ENCODE measurements at places on chromosomes 7 and 10.

DNA sequence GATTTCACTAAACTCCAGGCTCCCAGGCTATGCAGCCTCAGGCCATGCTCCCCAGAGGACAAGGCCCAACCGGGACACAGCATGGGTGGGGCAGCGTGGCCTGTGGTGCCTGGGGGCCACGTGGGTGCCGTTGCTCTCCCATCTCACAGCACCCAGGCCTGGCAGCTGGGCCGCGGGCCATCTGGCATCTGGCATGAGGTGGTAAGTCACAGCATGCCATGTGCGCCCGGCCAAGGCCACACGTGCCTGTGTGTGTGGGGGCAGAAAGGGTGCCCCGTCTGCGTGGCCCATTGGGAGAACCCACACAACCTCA, 204.1 kb downstream of the EBF3 start:
- peak; percentile 57 for DNase-seq

DNA sequence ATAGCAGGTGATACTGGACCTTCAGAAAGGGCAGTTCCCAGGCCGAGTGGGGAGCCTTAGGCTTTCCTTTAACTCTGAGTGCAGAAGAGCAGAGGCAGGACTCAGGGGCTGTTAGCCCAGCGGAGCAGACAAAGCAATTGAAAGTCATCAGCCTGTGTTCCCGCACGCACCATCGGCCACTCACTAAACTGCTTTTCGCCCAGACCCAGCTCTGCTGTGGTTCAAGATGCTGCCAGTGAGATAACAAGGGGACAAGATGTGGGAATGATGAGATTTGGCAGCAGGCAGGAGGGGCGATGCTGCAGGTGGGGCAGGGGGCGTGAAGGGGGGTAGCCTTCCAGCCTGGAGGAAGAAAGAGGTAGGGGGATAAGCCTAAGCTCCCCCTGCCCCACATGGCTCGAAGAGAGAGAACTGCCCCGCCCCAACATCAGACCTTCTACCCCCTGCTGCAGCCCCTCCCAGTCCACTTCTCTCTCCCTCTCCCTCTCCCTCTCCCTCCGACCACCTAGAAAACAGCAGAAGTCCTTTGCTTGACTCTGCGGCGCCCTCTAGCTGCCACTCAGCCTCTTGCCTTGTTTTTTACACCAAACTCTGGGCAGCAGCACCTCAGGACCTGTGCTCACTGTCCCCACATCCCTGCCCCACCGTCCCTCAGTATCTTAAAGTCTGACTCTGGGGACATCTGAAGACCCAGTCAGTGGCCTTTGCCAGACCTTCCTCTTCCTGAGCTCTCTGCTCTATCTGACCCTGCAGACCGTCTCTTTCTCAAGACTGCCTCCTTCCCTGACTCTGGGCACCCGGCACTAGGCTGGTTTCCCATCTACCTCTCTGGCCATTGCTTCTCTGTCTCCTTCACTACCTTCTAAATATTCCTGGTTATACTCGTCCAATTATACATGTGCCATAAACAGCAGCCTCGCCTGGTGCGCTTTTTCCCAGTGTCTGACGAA, 110.5 kb downstream of the C10orf105 start:
- DNase-seq = peak; percentile 71

- DNase-seq = no peak
Measured at GRCh38 chr10:77027576-77027975, 610.0 kb downstream of the KCNMA1 start.

DNA sequence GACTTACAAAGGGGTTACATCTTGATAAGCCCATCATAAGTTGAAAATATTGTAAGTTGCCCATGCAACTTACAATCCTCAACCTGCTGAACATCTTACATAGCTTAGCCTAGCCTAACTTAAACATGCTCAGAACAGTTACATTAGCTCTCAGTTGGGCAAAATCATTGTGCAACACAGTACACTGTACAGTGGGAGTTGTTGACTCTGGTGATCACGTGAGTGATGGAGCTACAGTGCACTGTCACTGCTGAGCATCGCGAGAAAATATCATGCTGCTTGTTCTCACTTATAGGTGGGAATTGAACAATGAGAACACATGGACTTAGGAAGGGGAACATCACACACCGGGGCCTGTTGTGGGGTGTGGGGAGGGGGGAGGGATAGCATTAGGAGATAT, 214.9 kb upstream of the ZMIZ1 start:
- no peak for DNase-seq

GRCh38 chr10:35232527-35232926, 103.8 kb upstream of the CCNY start:
- DNase-seq = no peak

DNA sequence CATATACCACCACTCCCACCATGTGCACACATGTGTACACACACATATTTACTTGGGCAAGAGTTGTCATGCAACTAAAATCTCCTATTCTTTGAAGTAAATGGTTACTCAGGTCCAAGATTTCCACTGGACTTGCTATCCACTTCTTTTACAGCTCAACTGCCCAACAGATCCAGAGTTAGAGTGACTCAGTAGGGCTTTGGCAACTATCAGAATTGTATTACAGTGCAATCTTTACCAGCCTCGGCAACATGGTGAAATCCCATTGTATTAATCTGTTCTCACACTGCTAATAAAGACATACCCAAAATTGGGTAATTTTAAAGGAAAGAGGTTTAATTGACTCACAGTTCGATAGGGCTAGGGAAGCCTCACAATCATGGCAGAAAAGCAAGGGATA, 51.9 kb upstream of the ABLIM1 start:
- no peak for DNase-seq

DNA sequence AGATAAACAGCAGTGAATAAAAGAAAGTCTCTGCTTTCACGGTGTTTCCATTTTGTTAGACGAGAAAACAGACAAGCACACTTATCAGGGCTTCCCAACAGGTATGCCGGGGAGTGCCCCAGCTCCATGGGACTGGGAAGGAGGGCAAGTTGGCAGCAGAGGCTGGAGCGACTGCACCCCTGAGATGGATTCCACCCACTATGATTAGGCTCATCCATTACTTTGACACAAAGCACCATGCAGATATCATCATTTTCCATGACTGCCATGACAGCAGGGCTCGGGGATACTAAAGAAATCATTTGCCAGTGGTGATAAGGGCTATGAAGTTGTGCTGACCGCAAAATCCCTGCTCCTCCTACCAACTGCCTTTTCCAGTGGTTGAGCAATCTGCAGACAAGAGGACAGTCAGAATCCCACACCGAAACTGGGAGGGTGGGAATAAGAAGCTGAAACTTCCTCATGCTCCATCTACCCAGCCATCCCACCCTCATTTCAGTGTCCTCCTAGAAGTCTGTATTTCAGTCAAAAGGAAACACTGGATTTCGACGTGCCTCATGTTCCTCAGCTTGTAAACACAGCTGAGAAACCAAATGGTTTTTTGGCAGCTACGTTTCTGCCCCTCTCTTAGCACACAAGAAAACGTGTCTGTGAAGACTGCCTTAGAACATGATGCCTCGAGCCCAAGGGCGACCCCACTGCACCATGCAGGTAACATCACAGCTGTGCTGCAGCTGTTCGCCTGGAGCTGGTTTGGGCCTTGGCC, 15.5 kb downstream of the CREB3L2 start:
- no peak for DNase-seq

GRCh38 chr10:44933451-44934321, 22.5 kb downstream of the TMEM72 start:
- peak; percentile 41 for DNase-seq

GRCh38 chr7:22860784-22861482, 38.3 kb upstream of the TOMM7 start:
- DNase-seq = no peak

DNA sequence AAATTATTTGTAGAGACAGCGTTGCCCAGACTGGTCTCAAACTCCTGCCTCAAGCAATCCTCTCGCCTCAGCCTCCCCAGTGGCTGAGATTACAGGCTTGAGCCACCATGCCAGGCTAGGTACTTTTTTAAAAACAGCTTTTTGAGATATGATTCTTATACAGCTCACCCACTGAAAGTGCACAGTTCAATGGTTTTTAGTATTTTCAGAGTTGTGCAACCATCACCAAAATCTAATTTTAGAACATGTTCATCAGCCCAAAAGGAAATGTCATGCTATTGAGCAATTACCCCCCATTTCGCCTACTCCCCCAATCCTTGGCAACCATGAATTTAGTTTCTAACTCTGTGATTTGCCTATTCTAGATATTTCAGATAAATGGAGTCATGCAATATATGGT, 73.7 kb downstream of the EVX1 start:
- no peak for DNase-seq

- no peak for DNase-seq
Measured at GRCh38 chr10:96512524-96513304, 1.0 kb downstream of the TLL2 start.

DNA sequence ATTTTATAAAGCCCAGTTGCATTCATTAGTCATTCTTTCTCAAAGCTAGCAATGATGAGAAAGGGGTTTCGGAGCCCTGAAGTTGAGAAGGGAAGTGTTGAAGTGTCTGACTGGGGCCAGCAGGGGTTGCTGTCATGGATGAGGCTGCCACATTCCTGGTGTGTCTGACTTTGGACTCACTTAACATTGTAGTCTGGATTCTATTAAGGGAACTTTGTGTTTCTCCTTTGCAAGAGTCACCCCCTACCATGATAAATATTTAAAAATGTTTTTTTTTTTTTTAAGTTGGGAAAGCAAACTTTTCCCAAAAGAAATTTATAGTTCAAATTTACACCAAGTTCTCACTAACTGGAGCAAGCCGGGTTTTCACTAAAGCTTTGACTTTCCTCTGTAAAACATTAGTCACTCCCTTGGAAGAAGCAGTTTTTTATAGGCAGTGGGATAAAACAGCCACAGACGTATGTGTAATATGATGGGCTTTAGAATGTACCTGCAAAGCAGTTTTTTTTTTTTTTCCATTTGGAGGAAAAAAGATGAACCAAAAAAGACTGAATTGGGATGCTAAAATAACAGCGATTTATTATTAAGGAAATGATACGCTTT, 243.6 kb downstream of the TWIST1 start:
- DNase-seq = no peak

DNA sequence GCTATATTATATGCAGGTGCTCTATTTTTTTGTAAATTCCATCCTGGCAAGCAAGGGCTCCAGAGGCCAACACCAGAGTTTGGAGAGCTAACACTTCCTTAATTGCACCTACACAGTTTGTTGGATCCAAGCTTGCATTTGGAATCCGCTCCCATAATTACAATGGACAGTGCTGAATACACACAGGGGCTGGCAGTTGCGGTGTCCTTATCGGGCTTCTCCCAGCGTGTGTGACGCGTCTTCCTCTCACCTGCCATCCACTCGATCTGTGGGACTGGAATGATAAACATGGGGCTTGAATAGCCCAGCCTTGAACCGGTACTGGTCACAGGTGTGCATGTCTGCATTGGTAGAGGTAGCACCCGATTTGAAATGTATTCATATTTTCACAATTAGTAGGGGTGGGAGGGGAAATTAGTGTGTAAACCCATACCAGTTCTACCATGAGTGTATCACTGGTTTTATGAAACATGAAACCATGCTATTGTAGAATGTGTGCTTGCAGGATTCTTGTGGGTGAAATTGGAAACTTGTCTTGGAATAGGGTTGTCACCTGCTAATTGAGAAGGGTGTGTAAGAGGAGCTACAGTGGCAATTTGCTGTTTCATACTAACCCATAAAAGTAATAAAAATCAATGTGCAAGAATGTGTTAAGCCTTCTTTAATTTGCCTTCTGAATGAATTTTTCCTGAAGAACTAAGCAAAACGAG, 316.5 kb downstream of the WDR11 start:
- no peak for DNase-seq

DNA sequence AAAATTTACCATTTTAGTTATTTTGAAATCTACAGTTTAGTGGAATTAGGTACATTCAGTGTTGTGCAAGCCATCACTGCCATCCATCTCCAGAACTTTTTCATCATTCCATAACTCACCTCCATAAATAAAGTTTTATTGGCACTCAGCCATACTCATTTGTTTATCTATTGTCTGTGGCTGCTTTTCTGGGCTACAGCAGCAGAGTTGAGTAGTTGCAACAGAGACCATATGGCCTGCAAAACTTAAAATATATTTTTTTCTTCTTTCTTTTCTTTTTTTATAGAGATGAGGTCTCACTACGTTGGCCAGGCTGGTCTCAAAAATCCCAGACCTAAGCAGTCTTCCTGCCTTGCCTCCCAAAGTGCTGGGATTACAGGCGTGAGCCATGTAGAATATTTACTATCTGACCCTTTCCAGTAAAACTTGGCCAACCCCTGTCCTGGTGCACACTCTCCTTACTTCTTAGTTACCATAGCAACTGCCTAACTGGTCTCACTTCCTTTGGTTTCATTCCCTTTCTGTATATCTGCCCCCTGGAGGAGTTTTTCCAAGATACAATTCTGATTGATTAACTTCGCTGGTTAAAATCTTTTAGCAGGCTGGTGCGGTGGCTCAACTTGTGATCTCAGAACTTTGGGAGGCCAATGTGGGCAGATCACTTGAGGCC, 133.2 kb downstream of the CUX1 start:
- DNase-seq = no peak

- DNase-seq = no peak
Measured at GRCh38 chr10:30813872-30814481, 184.4 kb upstream of the LYZL2 start.

- DNase-seq = no peak
Measured at GRCh38 chr7:91151916-91152315, 112.3 kb upstream of the FZD1 start.

- DNase-seq = no peak
Measured at GRCh38 chr10:48257407-48257961, 17.0 kb downstream of the FRMPD2 start.

All from left lobe of liver (tissue), 2 donors.